ENCODE measurements at places on chromosomes 7 and 10.

- DNase-seq: no peak
Measured at GRCh38 chr10:83706952-83707582, 432.2 kb upstream of the GHITM start.

DNA sequence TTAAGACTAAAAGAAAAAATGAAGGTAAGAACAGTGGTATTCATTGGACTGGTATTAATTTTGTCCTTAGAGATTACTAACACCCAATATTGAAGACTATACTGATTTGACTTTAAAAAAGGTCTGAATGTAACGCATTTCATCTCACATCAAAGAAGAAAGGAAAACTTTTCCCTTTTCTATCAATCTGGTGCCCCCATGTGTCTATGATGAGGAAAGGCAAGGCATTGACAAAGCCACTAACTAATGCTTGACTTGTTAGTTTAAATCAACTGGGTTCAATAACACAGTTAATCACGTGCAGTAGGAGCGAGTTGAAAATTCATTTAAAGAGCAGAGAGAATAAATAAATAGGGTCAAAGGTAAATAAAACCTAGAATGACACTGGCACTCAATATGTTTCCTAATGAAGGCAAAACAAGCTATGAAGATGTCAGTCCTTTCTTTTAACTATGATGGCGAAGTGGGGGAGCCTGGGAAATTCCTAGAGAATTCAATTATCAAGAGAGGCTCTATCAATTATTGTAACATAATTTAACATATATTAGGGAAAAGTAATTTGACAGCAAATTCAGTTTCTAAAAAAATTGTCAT, 180.9 kb downstream of the ANK3 start:
- DNase-seq: no peak

DNA sequence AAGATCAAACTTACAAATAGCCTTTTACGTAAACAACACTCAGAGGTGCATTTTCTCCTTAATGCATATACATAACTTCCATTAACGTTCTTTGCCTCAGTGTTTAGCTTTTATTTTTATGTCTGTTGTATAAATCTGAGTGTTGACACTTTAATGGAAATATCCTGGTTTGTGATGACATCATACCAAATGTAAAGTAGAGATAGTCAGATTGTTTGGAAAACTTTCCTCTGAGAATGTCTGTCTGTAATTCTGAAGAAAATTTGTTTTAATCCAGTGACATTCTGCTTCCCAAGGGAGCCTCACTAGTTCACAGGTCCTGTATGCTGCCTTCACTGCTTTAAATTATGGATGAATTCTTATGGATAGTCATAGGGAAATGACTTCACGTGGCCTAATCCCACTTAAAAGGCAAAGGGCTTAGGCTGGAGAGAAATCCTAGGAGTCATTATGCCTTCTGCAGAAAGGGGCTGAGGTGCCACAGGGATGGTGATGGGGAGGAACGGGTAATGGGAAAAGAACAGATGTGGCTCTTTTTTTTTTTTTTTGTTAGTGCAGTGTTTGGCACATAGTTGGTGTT, 93.2 kb downstream of the DNAJB9 start:
- no peak for DNase-seq

DNA sequence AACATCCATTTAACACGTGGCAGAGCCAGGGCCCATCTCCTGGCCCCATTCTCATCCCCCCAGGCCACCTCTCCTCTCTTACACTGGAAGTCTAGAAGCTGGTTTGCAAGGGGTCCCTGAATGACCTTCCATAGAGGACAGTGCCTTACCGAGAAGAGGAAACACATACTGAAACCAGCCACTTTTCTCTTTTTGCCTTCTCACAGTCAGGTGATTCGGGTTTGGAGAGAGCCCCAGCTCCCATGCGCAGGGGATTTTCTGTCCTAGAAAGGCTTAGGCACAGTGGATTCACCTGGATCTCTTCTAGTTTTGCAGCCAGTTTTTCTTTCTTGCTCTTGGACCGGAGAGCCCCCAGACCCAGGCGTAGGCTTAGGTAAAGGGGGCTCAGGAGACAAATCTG, 334.1 kb upstream of the C7orf33 start:
- no peak for DNase-seq

DNA sequence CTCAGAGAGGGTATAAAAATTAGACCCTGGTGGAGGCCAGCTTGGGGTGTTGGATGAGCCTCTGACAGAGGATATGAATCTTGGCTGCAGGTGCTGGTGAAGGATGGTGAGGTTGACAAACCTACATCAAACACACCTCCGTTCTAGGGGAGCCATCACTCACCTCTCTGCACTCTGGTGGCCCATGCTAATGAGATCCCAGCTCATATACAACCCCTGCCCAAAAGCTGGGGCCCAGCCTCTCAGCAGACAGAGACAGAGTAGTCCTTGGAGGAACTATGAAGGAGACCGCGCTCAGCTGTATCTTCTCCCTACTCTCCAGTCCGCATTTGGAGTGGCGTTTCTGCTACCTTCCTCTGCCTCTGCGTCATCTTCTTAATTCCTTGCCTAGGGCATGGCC, 83.1 kb upstream of the SORCS3 start:
- no peak for DNase-seq

GRCh38 chr10:4766454-4766853, 59.6 kb upstream of the AKR1E2 start:
- DNase-seq: no peak

DNA sequence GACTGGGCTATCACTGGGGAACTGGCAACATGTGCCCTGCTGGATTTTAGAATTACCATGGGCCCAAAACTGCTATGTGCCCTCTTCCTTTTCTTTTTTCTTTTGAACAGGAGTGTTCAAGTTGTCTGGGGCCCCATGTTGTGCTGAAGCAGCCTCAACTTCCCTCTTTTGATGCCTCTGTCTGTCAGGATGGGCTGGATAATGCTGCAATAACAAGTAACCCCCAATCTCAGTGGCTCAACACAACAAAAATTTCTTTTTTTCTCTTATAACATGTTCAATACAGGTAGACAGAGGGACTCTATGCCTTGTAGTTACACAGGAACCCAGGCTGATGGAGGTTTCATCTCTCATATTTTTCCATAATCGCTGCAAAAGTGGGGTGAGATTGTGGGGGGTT, 8.2 kb upstream of the PCBD1 start:
- DNase-seq: no peak

GRCh38 chr7:20409961-20410360, 79.3 kb downstream of the ITGB8 start:
- no peak for DNase-seq

GRCh38 chr7:7185371-7185989, 3.1 kb downstream of the C1GALT1 start:
- DNase-seq: no peak

DNA sequence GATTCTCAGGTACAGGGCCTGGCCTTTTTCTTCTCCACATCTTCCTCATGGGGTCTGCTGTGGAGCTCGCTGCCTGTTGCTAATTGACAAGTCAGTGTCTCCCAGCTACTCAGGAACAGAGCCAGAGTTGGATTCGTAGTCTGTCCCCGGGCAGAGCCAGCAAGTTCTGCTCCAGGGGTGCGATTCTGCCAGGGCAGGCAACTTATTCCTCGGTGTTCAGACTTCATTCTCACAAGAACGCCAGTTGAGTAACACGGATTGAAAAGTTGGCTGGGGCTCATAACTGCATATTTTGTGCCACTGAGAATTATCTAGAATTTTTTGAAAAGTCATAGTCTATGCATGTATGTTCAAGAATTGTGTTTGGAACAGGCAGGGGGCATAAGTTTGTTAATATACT, 336.7 kb upstream of the NPVF start:
- no peak for DNase-seq

DNA sequence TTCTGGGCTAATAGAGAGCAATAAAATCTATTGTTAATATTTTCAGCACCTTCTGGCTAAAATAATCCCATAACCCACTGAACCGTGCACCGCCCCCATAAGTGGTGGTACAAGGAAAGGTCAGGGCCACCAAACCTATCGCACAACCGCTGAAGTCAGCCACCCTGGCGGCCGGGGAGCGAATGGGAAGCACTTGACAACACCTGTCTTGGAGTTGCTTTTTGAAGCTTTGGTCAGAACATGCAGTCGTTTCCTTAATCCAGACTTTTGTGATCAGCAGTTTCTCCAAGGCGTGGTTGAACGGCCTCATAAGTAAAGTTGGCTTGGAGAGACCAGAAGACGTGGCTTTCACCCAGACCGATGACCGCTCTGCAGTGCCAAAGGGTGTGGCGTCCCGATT, 97.4 kb downstream of the DNAJB6 start:
- no peak for DNase-seq

Measured in CD4-positive, alpha-beta memory T cell (primary cell).